ENCODE measurements at places on chromosomes 16 and 17. TPM values are rescaled to one million over a fixed set of nuclear protein-coding genes. Genes with fewer than 3 reads are reported as not detected.

DNA sequence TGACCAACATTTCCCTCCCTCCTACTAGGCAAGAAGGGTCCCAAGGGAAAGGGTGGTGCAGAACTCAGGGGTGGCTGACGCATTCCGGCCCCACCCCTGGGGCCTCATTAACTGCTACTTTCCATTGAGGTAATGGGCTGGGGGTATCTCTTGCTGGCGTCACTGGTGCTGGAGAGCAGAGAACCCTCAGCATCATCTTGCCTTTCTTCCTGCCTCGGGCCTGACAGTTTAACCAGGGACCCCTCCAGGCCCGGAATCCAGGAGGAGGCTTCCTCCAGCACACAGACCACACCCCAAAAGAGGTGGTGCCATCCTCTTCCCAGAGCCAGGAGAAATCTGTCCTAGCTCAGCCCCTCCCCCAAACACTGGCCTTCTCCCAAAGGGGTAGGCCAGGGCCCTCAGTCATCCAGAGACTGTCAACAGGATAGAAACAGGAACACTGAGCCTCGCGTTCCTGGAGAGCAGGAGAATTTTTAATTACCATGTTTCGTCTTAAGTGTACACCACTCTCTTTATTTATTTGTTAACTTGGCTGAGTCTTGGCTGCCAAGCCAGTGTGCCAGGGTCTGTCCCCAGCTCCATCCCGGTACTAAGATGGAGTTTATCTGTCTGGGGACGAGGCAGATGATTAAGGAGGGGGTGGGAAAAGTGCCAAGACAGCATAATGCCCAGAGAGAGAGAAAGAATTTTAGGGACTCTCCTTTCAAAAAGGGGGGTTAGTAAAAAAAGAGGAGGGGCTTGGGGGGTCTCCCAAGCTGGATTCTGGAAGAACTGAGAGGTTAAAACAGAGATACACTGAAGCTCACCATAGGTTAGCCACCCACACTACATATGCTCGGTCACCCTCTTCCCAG is 5.1 kb downstream of the ETV4 start:
- no peak for DNase-seq

BRIP1 gene
- total RNA-seq, result 9.4 TPM

ABCA3 gene
- total RNA-seq, result 58.4 TPM

HSPB9 gene
- not detected for total RNA-seq

RANBP10 gene
- 13.4 TPM for total RNA-seq

WFIKKN1 gene
- total RNA-seq, result 2.0 TPM

DNA sequence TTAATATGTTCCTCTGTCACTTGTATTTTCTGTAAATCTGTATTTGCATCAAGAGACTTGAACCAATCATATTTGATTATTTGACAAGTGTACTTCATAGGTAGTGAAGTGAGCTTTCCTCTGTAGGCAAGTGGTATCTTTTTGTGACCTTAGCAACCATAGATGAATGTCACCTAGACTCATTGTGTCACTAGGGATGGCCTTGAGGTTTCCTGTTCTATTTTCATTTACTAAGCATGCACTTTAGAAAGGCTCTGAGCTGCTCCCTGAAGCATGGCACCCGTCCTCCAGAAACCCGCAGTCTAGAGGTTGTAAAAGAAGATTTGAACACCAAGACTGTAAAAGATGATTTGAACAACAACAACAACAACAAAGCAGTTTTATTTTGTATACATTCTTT is 151.7 kb downstream of the PRKCB start:
- no peak for DNase-seq

- no peak for DNase-seq
Measured at GRCh38 chr16:88405216-88406060, 22.7 kb downstream of the ZNF469 start.

THAP11 gene
- total RNA-seq, result 27.3 TPM

All from Panc1 (cell line).